ENCODE measurements at places on chromosomes 7 and 10.

GRCh38 chr10:67959839-67960476, 75.5 kb downstream of the SIRT1 start:
- DNase-seq: no peak

DNA sequence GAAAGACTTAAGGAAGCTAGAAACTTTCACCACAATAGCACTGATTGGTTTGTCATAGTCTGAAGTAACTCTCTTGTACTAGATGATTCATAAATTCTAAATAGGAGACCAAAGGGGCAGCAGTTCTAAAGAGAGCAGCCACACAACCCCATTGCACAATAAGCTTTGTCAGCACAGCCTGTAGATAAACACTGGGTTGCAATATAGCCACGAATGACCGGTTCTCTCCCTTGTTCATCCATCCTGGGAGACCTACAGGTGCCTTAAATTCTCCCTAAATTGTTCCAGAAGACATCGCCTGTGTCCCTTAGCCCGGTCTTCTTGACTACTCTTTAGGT, 167.0 kb downstream of the SNX13 start:
- DNase-seq: no peak

DNA sequence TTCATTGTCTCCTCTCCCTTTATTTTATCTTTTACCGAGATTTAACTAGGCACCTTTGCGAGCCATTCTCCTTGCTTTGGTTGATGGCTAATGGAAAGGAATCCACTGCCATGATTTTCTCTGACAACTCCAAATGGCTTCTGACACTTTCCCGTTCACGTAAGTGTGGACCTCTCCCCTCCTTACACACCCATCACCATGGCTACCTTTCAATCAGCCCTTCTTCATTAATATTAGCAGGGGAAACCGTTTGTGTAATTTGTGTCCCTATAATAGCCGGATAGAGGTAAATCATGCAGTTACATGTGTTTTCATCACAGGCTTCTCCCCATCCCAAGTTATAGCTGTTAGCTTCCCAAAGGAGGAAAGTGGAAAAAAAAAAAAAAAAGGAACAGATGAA, 767.3 kb downstream of the MAGI2 start:
- no peak for DNase-seq

GRCh38 chr7:77699056-77699455, 2.8 kb downstream of the RSBN1L start:
- DNase-seq: no peak

DNA sequence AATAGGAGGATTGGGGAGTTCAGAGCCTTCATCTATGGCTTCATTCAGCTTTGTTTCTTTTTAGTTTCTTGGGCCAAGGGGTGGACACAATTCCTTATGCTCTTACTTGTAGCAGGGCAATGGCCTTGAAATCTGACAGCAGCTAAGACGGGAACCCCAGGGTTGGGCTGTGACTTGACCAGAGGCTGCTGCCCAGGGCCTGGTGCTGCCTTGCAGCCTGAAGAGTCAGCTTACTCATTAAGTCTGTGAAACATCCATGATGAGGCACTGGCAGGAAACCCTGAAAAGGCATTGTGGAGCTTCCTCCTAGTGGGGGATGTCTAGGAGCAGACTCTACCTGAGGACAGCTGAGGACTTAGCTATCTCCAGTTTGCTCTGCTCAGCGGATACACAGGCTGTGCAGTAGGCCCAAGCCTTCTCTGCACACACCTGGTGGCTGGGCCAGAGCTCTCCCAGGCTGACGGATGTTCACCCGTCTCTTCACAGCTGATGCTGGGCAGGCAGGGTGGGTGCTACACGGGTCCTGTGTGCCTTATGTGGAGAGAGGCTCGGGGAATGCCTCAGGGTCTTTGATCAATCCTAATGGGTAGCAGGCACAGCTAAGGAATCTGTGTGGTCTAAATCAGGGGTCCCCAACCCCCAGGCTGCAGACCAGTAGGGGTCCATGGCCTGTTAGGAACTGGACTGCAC, 17.8 kb downstream of the CXCL12 start:
- DNase-seq: no peak

DNA sequence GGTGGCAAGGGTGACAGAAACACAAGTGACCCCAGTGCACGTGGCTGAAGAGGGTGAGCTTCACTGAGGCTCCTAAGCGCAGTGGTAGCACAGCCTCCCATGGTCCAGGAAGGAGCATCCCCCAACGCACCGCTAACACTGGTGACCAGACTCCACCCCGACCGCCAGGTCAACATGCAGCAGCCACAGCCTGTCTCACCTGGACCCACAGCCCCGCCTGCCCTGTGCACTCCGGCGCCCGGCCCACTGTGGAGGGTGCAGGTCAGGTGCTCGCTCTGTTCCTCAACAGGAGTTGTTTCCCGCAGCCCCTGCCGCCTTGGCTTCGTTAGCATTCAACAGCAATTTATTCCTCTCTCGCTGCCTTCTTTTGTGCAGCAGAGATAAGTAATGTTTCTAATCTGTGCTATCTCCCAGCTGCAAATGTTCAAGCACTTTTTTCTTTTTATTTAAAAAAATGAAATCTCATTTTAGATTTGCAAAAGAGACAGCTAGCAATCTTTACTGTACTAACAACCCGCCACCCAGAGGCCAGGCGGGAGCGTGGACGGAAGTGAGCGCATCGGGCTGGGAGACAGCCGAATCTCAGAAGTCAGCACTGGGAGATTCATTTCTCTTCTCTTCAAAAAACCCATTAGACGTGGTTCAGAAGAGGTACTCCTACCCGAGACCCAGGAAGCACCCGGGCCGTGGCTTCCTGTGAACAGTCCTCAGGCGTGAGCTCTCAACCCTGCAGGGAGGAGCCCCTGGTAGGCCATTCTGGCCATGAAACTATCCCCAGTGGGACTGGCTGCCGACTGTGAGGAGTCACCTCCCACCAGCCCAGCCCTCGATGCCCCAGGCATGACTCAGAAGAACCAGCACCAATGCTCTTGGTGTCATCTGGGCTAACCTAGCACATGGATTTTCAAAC, 133.4 kb downstream of the MAD1L1 start:
- DNase-seq: no peak

GRCh38 chr7:149334930-149335329, 72.9 kb downstream of the ZNF783 start:
- no peak for DNase-seq

DNA sequence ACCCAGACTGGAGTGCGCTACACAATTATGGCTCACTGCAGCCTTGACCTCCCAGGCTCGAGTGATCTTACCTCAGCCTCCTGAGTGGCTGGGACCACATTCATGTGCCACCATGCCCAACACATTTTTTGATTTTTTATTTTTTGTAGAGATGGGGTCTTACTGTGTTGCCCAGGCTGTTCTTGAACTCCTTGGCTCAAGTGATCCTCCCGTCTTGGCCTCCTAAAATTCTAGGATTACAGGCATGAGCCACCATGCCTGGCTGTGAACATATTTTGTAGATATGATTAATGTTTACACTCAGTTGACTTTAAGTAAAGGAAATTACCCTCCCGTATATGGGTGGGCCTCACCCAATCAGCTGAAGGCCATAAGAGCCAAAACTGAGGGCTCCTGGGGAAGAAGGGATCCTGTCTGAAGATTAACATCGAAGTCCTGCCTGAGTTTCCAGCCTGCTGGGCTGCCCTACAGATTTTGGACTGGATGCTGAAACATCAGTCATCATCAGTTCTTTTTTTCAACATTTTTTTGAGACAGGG, 127.1 kb downstream of the ACTR3B start:
- no peak for DNase-seq

DNA sequence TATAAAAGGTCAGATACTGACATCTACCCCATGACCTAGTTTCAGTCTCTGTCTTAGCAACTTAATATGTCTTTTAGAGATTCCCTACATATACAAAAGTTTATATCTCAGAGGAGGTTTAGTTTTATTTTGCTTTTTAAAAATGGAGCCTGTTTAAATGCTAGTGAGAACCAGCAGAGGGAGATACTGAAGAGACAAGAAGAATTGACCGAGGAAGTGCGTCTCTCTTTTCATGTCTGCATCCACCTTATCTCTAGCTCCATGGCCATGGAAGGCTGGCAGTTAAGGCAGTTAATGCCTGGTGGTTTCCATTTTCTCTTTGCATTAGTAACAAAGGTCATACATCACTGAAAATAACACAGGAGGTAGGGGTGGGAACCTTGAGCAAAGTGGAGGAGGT, 10.7 kb downstream of the SUV39H2 start:
- DNase-seq: no peak

DNA sequence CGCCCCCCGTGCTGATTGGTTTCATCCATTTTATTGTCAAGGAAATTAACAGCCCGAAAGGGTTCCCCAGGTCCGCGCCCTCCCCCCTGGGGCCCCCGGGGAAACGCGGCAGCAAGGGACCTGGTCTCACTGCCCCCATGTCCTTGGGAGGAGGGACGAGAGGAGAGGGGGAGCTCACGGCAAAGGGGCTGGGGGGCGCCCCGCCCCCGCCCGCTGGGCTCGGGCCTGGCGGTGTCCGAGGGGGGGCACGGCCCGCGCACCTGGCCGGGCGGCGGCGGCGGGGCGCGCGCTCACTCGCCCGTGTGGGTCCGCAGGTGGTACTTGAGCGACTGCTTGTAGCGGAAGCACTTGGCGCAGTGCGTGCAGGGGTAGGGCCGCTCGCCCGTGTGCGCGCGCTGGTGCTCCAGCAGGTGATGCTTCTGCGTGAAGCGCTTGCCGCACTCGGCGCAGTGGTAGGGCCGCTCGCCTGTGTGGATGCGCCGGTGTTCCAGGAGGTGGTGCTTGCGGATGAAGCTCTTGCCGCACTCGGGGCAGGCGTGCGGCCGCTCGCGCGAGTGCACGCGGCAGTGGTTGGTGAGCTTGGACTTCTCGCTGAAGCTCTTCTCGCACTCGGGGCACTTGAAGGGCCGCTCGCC, 29.3 kb downstream of the ZNF777 start:
- DNase-seq: no peak

GRCh38 chr10:120688928-120689327, 162.2 kb upstream of the WDR11 start:
- no peak for DNase-seq

DNA sequence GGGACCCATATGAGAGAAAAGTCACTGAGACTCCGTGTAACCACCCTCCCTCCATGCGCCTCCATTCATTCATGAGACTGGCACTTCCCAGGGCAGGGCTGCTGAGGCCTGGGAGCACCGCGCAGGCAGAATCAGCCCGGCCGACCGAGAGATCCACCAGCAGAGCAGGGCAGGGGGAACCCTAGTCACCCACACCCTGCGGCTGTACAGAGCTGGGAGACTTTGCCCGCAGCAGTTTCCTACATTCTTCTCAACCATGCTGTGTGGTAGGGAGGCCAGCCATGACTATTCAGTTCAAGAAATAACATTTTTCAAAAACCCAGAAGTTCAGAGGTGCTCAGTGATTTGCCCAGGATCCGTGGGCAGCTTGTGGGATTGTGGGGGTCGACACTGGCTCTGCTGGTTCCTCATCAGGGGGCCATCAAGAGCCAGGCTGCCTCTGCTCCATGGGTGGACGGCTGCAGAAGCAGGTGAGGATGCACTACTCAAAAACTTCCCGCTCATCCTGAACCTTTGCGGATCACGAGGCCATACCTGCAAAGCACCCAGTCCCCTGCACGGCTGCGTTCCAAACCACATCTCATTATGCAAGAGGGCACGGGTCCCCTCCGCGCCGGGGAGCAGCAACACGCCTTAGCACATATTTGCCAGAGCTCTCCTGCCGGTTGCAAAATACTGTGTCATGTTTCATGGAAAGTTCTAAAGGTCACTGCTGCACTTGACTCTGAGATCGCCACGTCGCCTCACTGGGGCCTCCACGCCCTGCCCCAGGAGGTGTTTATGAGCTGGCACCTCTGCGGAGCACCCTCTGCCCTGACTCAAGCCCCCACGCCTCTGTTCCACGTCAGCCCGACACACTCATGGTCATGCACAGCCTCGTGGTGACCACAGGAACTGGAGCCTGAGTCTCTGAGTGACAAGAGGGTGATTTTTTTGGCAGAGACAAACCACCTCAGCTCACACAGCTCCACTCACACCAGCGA, 132.0 kb downstream of the PRKAG2 start:
- no peak for DNase-seq

DNA sequence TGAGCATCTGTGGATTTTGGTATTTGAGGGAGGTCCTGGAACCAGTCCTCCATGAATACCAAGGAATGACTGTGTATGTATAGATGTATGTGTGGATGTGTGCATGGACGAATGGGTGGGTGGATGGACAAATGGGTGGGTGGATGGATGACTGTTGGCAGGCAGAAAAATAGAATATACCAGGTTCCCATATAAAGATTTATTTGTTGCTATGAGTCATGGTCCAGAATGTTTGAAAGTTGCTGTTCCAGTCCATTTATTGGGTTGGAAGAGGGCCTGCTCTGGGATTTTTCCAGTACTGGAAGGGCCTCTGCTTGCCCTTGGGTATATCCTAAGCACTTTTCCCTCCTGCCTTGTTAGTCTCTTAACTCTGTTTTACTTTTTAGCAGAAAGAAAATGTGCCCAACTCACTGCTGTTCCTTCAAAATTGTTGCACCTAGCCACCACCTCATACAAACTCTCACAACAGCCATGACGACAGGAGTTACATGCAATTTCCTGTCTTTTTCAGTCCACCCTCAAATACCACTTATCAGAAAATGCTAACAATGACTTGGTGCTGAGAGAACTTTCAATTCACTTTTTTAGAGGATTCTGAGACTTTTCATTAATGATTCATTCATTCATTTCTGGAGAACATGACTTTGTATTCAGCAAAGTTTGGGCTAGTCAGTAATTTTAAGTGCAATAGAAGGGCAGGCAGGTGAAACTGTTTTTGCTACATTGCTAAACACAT, 108.1 kb downstream of the EEPD1 start:
- DNase-seq: no peak

DNA sequence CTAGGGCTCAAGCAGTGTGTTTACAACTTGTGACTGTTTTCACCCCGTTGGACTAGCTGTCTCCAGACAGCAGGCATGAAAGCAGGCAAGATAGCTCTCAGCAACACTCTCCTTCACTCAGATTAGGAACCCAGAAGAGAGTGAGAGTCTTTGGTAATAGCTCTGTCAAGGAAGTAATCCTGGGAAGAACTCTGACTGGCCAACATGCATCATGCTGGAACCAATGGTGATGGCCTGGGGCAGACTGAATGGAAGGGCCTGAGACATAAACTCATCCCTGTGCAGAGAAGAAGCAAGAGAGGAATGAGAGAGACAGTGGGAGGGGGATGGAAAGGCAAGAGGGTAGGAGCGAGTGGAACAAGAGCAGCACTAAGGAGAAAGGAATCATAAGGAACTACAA, 48.9 kb downstream of the AKR1D1 start:
- DNase-seq: no peak

DNA sequence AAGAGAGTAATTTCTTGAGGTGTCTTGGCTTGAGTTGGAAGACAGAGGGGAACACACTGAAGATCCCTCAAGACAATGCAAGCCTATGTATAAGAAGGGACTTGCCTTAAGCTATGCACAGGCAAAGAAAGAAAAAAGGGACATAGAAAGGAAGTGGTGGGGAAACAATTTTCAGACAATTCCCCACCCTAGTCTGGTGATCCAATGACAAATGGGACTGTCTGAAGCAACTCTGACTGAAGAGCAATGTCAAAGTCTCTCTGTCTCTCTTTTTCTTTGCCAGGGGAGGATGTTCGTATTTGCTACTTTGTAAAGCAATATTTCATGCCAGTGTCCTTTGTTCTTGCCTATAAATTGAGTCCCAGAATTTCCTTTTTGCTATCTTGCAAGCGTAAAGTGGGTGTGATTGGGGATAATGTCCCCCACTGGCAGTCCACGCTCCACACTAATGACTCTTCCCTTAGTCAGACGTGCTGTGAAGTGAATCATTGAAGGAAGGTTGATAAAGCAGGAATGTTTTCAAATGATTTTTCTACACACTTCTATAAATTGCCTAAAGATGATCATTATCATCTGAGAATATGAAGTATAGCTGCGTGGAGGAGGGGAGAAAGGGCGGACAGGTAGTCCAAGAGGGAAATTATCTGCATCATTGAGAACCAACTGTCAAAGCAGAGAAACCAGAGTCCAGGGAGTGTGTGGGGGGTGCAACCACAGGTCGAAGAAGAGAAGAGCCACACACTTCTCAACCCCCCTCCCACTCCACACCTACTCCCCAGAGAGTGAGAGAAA, 243.8 kb upstream of the ETV1 start:
- DNase-seq: no peak
